Stimulated activated CD8-positive, alpha-beta memory T cell treated with anti-CD3 and anti-CD28 coated beads, Interleukin-4, amount 100 ng/mL, for 1 hour (primary cell): ENCODE measurements at places on chromosomes 5 and 9.

GRCh38 chr5:150774145-150774544, 4.4 kb upstream of the SMIM3 start:
- no peak for DNase-seq

- no peak for DNase-seq
Observed at GRCh38 chr5:16787278-16787677, 148.8 kb downstream of the MYO10 start.

GRCh38 chr5:79183617-79184016, 52.3 kb upstream of the JMY start:
- DNase-seq = no peak

- no peak for DNase-seq
Observed at GRCh38 chr9:136707011-136707410, 5.4 kb upstream of the DIPK1B start.

GRCh38 chr9:73146111-73146815, 5.4 kb upstream of the ANXA1 start:
- DNase-seq = no peak

DNA sequence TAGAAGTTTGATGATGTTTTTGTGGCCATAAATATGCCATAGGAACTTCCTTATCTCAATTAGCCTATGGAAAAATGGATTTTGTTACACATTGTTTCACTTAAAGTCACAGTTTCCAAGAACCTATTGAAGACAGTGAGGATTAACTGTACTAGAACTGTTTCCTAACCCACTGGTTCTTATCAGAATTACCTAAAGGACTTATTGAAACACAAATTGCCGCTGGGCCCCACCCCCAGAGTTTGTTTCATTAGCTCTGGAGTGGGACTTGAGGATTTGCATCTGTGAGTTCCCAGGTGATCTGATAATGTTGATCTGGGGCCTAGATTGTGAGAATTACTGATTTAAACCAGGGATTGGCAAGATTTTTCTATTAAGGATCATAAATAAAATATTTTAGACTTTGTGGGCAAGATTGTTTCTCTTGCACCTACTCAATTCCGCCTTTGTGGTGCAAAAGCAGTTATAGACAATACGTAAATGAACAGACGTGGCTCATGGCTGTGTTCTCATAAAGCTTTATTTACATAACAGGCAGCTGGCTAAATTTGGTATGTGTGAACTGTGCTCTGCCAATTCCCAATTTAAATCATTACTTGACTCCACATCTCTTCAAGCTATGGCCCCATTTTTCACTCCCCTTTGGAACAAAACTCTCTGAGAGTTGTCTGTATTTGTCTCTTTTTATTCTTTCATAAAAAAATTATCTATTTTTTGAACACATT, 9.3 kb downstream of the JAK2 start:
- no peak for DNase-seq

GRCh38 chr9:431701-432100, 217.0 kb downstream of the DOCK8 start:
- DNase-seq = no peak

DNA sequence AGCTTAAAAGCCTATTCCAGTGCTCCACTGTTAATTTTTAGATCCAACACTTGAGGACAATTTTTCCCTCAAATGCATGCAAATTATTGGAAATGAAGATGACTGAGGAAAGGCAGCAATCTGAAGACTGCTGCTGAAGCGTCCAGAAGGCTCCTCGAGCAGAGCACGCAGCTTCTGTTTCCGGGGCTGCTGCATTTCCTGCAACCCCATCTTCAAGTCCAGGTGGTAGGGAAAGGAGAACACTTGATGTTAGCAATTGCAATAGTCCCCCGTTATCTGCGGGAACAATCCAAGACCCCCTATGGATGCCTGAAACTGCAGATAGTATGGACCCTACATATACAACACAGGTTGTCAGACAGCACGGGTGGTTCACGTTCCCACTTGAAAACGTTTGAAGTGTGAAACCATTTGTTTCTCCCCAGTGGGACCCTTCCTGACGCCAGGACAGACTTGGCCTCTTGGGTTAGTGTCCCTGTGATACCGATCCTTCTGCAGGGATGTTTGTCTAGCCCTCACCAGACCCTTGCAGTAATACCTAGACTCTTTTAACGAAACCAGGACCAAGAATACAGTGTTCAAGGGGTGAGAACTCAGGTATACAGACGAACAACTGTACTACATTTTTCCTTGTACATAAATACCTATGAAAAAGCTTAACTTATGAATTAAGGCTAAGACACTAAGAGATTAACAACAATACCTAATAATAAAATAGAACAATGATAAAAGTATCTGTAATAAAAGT, 152.3 kb downstream of the HSD17B3 start:
- no peak for DNase-seq

DNA sequence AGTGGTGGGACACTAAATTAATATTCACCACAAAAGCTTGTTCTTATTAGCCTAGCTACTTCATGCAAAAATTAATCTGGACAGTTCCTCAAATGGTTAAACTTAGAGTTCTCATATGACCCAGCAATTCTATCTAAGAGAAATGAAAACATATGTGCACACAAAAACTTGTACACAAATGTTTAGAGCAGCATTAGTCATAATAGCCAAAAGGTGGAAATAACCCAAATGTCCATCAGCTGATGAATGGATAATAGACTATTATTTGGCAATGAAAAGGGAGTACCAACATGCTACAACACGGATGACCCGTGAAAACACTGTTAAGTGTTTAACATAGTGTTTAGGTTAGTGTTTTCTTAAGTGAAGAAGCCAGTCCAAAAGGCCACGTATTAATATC, 32.8 kb upstream of the TNIP1 start:
- DNase-seq = no peak

GRCh38 chr9:129774791-129775447, 22.1 kb upstream of the PTGES start:
- DNase-seq = no peak

DNA sequence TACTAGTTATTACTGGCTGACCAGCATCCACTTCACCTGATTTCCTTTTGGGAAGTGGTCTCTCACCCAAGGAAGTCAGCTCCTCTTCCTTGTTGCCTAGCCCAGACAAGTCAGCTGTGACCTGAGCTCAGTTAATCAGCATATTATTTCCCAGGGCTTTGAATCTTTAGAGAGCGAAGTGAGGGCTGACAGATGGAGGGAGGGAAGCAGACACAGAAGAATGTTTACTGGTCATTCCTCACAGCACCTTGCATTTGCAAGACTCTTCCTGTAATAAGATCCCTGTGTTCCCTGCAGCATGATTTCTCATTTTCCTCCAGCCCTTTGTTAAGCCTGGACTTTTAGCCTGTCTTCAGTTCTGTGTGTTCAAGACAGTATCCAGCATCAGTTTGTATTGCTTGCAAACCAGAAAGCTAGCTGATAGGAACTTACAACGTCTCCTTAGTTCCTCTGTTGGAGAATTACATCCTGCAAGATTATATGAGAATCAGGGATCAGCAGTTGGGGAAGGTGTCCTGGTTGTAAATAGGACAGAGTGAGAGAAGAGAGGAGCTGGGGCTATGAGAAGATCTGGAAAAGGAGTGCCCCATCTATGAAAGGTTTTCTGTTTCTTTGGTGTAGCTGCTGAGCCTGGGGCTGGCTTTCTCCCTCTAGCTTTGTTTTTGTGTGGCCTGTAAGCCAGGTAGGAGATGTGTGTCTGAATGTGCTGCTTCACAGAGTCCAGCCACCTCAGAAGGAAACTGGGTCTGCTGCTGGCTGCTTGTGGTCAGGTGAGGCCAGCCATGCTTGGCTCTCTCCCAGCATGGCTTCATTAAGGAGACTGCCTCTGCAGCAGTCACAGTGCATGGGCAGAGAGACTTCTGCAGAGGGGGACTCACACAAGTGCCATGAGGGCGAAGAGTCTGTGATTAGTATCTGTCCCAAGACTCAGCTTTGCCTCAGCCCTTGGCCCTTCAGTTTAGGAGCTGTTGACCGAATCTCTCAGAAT, 50.3 kb downstream of the MAN2A1 start:
- no peak for DNase-seq

DNA sequence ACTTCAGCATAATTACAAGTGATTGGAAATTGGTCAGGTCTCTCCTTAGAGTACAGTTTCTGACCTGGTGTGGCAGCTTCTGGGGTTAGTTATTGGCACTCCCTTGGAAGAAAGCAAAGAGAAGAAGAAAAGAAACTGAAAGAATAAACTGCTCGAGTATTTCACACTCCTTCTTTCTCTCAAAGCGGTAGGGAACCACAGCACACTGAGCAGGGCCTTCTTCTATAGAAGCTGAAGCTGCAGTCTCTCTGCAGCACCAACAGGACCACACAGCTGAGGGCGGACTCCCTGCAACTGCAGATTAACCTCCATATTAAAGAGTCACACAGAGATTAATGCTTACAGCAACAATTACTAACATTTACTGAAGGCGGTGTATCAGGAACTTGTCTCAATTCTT, 152.0 kb downstream of the TRPM6 start:
- no peak for DNase-seq

GRCh38 chr5:65191554-65192135, 290.1 kb downstream of the ADAMTS6 start:
- no peak for DNase-seq

- DNase-seq = no peak
Observed at GRCh38 chr9:81380504-81381359, 308.6 kb downstream of the TLE1 start.

DNA sequence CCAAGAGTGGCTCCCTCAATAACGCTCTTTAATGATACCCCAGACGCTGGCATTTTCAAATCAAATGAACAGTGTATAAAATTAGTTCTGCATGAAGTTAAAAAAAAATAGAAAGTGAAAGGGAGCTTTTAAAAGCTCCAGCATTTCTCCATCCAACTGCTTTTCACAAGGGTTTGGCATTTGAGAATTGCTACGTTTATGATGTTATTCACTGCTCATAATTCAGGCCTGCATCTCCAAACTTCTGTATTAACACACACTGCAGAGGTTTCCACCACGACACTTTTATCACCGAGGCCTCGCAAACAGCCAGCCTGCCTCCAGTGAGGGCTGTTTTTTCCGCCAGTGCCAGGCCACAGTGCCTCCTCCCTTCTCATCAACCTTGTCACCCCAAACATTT, 205.5 kb upstream of the EFNA5 start:
- DNase-seq = no peak

DNA sequence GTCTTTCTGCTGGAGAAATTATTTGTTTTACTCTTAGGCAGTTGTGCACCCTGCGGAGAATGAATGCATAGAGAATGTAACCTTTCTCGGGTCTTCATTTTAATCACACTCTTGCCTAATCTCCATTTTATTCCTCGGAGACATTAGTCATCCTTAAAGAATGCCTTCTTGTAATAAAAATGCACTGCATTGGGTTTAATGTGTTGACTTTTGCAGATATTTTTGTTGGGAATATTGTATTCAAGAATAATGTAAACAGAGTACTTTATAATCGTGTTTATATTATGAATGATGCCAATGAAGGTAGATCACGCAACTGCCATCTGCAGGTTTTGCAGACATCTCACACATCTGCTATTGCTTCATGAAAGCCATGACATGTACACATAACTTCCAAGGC, 1093.9 kb upstream of the CDH6 start:
- DNase-seq = no peak

DNA sequence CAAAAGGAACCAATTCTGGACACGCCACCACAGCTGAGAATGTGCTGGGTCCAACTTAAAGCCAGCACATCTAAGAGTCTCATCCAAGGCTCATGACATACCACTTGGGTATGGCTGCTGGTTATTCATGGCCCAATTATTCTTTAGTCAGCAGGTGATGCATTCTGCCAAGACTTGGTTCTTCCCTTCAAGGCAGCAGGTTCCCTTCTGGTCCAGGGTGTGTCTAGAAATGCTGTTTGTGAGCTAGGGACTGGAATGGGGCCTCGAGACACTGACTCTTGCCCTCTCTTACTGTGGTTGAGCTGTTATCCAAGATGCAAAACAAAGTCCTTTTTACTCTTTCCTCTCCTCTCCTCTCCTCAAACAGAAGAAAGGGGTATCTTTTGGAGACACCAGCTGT, 522.6 kb downstream of the HINT1 start:
- no peak for DNase-seq

- DNase-seq = no peak
Observed at GRCh38 chr9:33443464-33444154, 3.8 kb downstream of the AQP3 start.

- no peak for DNase-seq
Observed at GRCh38 chr5:134550271-134551214, 25.1 kb downstream of the JADE2 start.

DNA sequence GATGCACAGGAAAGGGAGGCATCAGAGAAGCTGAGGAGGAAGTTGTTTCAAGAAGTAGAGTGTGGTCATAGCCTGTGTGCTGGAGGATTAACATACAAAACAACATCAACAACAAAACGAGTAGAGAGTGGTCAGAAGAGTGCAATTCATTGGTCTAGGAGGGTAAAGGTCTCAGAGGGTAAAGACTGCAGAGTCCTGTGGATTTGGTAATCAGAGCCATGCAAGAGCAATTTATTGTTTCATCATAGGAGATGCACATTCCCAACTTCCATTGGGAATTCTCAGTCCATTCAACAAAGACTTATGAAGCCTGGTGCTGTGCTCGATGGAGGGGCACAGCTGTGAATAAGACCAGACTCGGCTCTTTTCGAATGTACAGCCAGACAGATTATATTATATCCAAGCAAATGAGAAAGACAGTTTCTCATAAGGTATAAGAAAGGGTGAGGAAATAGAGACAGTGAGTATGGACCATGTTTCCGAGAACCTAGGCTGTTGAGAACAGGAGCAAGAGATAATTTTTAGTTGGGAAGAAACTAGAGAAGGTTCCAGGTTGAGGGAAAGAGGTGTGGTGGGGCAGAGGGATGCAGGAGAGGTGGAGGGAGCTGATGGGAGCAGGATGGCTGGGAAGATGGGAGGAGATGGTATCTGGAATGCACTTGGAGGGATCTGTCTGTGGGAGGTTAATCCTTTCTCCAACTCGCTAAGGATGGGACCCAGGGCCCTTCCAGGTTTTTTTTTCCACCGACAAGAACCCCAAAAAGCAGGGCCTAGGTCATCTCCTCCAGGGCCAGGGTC, 7.9 kb upstream of the MYORG start:
- DNase-seq = no peak

GRCh38 chr5:65475336-65475735, 6.4 kb downstream of the ADAMTS6 start:
- no peak for DNase-seq

DNA sequence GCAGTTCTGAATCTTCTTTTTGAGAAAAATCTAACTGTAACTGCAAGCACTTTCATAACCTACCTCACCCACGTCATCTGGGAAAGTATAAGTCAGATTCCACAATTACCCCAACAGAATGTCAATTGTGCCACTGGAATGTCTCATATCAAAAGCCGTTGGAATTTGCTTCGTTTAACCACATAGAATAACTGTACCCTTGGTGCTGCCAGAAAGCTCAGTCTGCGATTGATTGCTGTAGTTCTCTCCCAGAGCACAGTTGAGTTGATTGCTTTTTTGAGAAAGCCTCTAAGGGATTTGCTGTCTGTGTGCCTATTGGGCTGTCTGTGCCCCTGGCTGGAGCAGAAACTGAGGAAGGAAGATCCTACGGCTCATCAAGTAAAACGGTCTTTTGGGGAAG, 583.6 kb downstream of the TMEM38B start:
- DNase-seq = no peak

DNA sequence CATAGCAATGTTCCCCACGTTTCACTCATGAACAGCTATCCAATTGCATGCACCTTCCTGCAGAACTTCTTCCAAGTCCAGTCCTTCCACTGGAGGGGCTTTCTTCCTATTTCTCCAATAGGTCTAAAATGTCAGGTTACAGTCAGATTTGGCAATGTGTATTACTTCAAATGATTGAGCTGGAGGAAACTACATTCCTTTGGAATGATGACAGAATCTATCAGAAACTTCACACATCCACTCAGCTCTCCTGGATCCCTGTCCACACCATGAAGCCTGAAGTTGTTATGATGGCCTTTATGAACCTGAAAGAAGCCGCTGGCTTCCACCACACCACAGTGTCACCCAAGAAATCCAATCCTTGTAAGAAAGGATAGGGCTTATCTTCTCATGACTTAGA, 32.2 kb downstream of the FBXW2 start:
- no peak for DNase-seq
